A673 (cell line): ENCODE measurements at places on chromosomes 5 and 9.

DNA sequence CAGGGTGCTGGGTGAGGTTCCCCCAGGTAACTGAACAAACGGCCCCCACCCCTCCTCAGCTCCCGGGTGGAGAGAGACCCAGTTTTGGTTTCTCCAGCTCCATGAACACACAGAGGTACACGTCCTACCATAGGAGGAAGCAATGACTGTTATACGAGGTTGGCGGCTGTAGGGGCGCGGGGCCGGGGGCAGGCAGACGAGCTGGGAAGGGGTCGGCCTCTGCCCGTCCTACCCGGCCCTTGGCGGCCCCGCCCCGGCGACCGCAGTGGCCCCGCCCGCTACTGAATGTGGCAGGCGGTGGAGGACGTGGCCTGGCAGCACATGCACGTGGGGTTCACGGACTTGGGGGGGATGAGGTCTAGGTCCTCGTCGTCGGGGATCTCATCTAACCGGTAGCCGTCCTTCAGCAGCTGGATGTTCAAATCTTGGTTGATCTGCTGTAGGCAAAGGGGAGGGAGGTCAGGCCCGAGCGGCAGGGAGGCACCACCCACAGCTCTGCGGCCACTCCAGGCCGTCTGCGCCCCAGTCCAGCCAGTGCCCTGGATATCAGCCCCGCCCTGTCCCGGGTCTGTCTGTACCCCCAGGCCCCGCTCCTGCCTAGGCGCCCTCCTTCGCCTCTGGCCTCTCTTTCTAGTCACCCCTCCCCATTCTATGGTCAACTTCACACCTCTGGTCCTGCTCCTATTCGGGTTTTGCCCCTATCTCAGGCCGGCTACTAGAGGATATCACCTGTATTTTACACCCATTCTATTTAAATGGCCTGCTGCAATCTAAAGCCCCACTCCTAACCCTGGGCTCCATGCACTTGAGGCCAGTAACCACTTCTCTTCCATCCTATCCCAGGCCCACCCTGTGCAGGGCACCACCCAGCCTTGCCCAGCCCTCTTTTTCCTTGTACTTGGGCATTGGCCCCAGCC, 24.2 kb upstream of the MYORG start:
- DNase-seq, result no peak
- H3K27me3 ChIP-seq, result no peaks in the 10 kb centered on the region
- no peak overlapping the region for H3K4me3 ChIP-seq
- H3K36me3 ChIP-seq, result peaks cover 34% of the 10 kb centered on the region

DNA sequence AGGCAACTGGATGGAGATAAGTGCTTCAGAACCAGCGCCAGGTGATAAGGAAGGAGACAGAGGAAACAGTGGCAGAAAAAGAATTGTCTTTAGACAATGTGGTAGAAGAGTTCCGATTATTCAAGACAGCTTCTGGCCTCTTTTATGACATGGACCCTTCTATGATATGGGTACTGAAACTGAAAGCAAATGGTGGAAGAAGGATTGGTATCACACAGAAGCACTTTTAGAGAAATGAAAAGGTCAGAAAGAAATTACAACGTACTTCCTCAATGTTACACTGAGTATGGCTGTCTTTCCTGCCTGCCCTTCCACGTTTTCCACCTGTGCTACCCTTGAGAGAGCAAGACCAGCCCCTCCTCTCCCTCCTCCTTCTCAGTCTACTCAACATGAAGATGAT, 959.3 kb downstream of the DNAH5 start:
- H3K4me1 ChIP-seq, result no peaks in the 10 kb centered on the region
- no peak overlapping the region for H3K27ac ChIP-seq
- DNase-seq, result no peak
- H3K36me3 ChIP-seq, result no peaks in the 10 kb centered on the region
- H3K4me3 ChIP-seq, result no peak overlapping the region
- no peaks in the 10 kb centered on the region for H3K27me3 ChIP-seq

- no peaks in the 10 kb centered on the region for H3K36me3 ChIP-seq
- H3K4me1 ChIP-seq, result no peaks in the 10 kb centered on the region
- peaks cover 9% of the 10 kb centered on the region for H3K27me3 ChIP-seq
Measured at GRCh38 chr5:1253456-1254105, 28.4 kb downstream of the SLC6A18 start.

DNA sequence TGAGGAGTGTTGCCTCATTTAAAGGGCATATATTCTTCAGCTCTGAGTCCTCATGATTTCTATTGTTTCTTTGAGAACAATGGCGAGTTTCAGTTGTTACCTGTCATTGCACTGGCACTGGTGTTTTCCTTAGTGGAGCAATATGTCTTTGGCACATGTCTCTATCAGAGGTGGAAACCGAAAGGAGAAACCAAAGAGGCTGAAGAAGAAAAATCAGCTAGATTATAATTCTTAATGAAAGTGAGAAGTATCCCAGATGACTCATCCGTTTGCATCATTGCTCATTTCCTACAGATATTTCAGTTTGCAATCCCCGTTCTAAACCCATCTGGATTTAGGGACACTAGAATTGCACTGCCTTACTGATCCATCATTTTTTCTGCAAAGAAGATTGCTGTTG, 324.6 kb downstream of the TMEM232 start:
- H3K4me1 ChIP-seq, result no peaks in the 10 kb centered on the region
- peak; percentile 35 for DNase-seq
- no peak overlapping the region for H3K27ac ChIP-seq
- H3K4me3 ChIP-seq, result no peak overlapping the region

DNA sequence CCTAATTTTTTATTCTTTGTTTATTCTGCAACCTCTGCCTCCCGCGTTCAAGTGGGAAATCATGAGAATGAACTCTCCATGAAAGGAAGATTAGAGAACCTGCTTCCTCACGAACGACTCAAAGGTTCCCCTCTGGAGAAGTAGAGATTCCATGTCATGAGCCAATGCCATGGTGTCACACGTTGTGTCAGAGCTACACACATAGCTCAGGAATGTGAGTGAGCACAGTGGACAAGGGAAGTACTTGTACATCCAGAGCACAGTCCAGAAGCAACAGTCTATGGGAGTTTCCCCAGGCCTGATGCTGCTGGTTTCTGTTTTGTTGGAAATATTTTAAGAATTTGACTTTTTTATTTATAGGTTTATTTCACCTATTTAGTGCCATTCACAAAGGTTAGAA, 26.8 kb upstream of the PPP2CA start:
- H3K27ac ChIP-seq, result no peak overlapping the region
- no peaks in the 10 kb centered on the region for H3K4me1 ChIP-seq
- no peaks in the 10 kb centered on the region for H3K36me3 ChIP-seq
- no peak for DNase-seq
- H3K4me3 ChIP-seq, result no peak overlapping the region

GRCh38 chr5:110343616-110344015, 382.9 kb downstream of the TMEM232 start:
- H3K4me1 ChIP-seq, result no peaks in the 10 kb centered on the region
- H3K27me3 ChIP-seq, result no peaks in the 10 kb centered on the region
- no peaks in the 10 kb centered on the region for H3K36me3 ChIP-seq
- no peak overlapping the region for H3K4me3 ChIP-seq
- DNase-seq, result no peak

DNA sequence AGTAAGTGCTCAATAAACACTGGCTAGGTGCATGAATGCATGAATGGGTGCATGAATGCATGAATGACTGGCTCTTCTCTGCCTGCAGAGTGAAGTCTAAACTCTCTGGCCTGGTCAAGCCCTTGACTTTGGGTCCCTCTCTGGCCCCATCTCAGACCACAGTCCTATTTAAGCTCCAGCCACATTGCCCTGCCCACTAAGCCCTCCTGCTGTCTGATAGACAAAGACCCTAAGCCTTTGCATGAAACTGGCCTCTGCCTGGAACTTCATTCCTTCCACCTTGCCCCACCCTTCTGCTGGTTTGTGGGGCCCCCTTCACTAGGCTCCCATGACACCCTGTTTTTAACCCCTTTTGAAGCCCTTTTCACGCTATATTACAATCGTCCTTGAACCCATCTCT, 202.4 kb downstream of the TTLL11 start:
- H3K27ac ChIP-seq, result no peak overlapping the region
- no peak overlapping the region for H3K4me3 ChIP-seq
- H3K36me3 ChIP-seq, result no peaks in the 10 kb centered on the region
- no peaks in the 10 kb centered on the region for H3K27me3 ChIP-seq

DNA sequence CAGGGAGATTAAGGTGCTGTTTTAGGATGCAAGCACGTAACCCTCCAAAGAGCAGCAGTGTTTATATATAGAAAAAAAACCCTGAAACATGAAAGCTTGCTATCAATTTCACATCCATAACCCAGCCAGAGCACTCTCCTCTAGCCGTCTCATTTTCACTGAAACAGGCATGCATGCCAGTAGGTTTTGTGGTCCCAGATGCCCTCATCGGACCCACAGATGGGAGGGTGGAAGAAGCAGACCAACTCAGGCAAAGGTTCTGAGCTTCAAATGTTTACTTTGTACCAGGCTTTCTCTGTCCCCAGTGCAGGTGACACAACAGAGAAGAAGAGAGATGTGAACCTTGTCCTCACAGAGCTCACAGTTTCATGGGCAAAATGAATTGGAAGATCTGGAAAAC, 127.4 kb upstream of the ATP10B start:
- no peaks in the 10 kb centered on the region for H3K4me1 ChIP-seq
- no peak for DNase-seq
- no peak overlapping the region for H3K27ac ChIP-seq
- H3K36me3 ChIP-seq, result no peaks in the 10 kb centered on the region
- H3K4me3 ChIP-seq, result no peak overlapping the region
- H3K27me3 ChIP-seq, result no peaks in the 10 kb centered on the region

GRCh38 chr9:26800322-26800721, 92.3 kb downstream of the CAAP1 start:
- no peak overlapping the region for H3K27ac ChIP-seq
- H3K27me3 ChIP-seq, result no peaks in the 10 kb centered on the region
- H3K4me3 ChIP-seq, result no peak overlapping the region
- H3K4me1 ChIP-seq, result no peaks in the 10 kb centered on the region

- no peak for DNase-seq
- H3K27ac ChIP-seq, result no peak overlapping the region
- H3K27me3 ChIP-seq, result peaks cover 38% of the 10 kb centered on the region
- no peak overlapping the region for H3K4me3 ChIP-seq
Measured at GRCh38 chr9:80946496-80947170, 742.7 kb downstream of the TLE1 start.

DNA sequence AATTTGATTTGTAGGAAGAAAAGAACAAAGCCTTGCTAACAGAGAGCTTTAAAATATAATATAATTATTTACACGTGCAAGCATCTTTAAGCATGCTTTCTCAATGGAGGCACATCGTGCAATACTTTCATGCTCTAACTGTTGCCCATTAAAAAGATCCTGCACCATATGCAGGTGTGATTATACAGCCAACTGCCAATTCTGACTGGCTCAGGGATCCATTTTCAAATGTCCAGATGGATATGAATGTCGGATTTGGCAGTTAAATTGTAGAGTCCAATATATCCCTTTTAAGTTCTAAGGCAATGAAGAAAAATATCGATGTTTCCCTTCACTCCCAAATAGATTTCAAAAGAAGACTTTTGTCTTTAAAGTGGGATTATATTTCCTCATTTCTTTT, 416.4 kb upstream of the CD180 start:
- no peaks in the 10 kb centered on the region for H3K27me3 ChIP-seq
- no peak overlapping the region for H3K27ac ChIP-seq
- no peaks in the 10 kb centered on the region for H3K4me1 ChIP-seq

- H3K4me1 ChIP-seq, result no peaks in the 10 kb centered on the region
- H3K4me3 ChIP-seq, result no peak overlapping the region
- H3K27me3 ChIP-seq, result no peaks in the 10 kb centered on the region
- no peak for DNase-seq
- H3K36me3 ChIP-seq, result no peaks in the 10 kb centered on the region
Measured at GRCh38 chr5:72505539-72506157, 1.6 kb downstream of the ZNF366 start.

- DNase-seq, result peak; percentile 47
- H3K27me3 ChIP-seq, result no peaks in the 10 kb centered on the region
- no peaks in the 10 kb centered on the region for H3K36me3 ChIP-seq
- H3K4me1 ChIP-seq, result no peaks in the 10 kb centered on the region
Measured at GRCh38 chr5:176817841-176818377, 7.5 kb downstream of the UNC5A start.

GRCh38 chr5:122541388-122541787, 229.4 kb downstream of the SNCAIP start:
- H3K4me1 ChIP-seq, result no peaks in the 10 kb centered on the region
- H3K27ac ChIP-seq, result no peak overlapping the region
- DNase-seq, result no peak
- H3K36me3 ChIP-seq, result no peaks in the 10 kb centered on the region

- H3K4me3 ChIP-seq, result no peak overlapping the region
- no peaks in the 10 kb centered on the region for H3K27me3 ChIP-seq
- DNase-seq, result no peak
- no peaks in the 10 kb centered on the region for H3K4me1 ChIP-seq
- no peak overlapping the region for H3K27ac ChIP-seq
Measured at GRCh38 chr9:37432020-37432419, 9.5 kb downstream of the GRHPR start.

DNA sequence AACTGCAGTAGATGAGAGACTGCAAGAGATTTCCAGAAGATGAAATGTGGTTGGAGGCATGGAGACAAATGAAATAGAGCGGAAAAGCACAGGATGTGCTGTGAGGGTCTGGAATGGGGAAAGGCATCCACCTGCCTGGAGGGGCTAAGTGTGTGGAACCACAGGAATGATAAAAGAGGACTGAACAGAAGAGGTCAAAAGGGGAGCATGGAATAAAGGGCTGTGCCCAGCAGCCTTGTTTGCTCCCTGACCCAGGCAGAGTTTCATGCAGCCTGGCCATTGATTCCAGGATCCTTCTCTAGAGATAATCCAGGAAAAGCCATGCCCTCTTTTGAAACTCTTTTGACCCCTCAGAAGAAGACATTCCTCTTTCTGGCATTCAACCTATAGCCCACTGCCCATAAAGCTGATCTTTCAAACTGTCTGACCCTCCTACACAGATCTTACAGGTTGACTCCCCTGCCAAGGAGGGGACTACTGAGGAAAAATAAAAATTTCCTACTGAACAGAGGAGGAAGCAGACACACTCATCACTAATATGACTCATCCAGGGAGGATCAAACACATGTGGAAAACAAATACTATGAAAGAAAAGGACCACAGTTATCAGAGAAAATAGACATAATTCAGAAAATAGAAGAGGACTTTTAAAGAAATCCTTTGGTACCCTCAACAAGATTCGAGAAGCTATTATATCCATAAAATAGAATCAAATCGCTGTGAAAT, 273.5 kb upstream of the PCSK5 start:
- H3K36me3 ChIP-seq, result no peaks in the 10 kb centered on the region
- H3K4me3 ChIP-seq, result no peak overlapping the region
- H3K4me1 ChIP-seq, result no peaks in the 10 kb centered on the region

DNA sequence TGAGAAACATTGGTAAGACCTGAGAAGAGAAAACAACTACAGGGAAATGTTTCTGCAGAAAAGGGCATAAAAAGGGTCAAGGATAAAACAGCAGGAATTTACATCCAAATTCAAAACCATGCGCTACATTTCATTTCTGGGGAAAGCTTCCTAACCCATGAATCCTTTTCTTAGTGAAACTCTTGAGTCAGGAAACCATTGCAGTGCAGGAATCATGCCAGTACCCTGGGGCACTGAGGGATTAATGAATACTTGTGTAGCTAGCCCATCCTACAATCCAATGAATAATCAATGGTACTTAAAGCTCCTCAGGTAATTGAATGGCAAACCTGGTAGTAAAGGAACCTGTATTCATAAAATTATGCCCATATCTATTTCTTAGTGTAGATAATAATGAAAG, 580.5 kb downstream of the TLE1 start:
- no peaks in the 10 kb centered on the region for H3K36me3 ChIP-seq
- H3K4me1 ChIP-seq, result no peaks in the 10 kb centered on the region
- DNase-seq, result no peak
- H3K27ac ChIP-seq, result no peak overlapping the region
